Sigmoid colon (tissue), 7 donors: ENCODE measurements at places on chromosomes 11 and 22.

DNA sequence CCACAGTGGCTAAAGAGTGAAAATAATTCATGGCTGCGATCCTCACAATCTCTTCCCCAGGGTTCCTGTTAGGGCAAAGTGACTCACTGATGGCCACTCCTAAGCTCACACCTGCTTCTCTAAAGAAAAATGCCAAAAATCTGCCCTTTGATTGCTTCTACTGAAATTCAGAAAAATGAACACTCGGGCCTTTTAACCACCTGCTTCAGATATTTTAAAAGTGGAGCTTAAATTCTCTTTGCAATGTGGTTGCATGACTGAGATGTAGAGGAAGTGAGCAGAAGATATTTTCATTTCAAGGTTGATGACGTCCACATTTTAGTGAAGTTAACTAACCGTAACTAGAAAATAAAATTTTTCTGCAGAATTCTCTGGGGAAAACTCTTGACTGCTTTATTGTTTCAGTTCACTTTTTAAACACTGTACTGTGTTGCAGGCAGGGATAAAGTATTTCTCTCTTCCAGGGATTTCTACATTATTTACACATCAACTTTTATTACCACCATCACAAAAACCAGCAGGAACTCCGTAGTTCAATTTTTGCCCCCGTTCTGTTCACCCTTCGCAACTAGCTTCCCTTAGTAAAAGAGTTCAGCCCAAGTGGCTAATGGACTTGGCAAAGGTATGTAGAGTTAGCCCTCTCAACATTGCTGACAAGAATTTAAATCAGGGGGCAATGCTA is 8.5 kb downstream of the RAB30 start:
- no peak for DNase-seq

GRCh38 chr11:90434858-90435257 is 212.0 kb upstream of the CHORDC1 start:
- DNase-seq, result no peak

GRCh38 chr11:10310301-10310841 is 5.5 kb downstream of the ADM start:
- DNase-seq, result no peak

- no peak for DNase-seq
Observed at GRCh38 chr22:20131597-20131858, at the start of gene ZDHHC8. ZDHHC8 (plus strand) TSS chr22:20131804; CDS start chr22:20131948, 144 bp downstream.

DNA sequence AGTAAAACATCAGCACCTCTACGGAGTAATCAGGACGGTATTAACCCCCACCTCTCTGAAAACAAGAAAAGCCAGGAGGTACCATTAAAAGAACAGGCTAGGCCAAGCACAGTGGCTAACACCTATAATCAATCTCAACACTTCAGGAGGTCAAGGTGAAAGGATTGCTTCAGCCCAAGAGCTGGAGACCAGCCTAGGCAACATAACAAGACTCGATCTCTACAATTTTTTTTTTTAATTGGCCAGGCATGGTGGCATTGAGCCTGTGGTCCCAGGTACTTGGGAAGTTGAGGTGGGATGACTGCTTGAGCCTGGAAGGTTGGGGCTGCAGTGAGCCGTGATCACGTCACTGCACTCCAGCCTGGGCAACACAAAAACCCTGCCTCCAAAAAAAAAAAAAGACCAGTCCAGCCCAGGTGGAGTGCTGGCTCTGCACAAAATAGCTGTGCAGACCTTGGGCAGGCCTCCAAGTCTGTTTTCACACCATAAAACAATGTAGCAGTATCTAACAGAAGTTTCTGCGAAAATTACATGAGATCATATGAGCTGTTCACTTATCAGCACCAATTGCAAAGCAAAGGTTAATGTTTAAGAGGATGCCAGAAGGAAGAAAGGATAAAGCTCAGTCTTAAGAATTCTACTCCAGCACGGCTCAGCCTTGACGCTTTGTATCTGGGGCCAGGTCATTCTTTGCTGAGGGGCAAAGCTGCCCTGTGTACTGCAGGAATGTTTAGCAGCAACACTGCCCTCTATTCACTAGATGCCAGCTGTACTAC is 14.8 kb downstream of the CHKA start:
- peak; percentile 25 for DNase-seq

- no peak for DNase-seq
Observed at GRCh38 chr11:9276571-9276970, 11.4 kb upstream of the DENND5A start.

- DNase-seq, result no peak
Observed at GRCh38 chr11:73995731-73996130, 13.1 kb upstream of the UCP2 start.

DNA sequence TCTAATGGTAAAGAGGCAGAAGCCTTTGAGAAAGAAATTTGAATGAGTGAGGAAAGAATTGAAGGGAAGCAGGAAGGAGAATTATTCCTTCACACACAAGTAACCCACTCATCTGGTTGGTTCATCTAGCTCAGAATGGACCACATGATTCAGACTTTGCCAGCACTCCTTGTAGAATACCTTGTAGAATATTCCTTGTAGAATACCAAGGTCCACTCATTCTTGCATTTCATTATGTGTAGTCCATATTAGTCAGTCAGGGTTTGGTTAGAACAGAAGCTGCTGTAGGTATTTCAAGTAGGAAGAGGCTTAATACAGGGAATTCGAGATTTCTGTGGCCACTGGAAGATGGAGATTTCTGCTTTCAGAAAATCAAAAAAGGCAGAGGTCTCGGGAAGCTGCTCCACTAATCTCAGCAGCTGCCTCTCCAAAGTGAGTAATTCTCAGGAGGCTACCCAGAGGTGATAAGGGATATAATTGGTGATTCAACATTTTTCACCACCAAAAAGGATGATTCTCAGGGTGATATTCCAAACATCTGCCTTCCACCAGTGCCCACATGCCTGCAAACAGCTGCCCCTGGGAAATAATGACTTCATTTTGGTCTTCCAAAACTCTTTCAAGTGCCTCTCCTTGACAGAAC is 329.1 kb downstream of the TMEM135 start:
- no peak for DNase-seq

DNA sequence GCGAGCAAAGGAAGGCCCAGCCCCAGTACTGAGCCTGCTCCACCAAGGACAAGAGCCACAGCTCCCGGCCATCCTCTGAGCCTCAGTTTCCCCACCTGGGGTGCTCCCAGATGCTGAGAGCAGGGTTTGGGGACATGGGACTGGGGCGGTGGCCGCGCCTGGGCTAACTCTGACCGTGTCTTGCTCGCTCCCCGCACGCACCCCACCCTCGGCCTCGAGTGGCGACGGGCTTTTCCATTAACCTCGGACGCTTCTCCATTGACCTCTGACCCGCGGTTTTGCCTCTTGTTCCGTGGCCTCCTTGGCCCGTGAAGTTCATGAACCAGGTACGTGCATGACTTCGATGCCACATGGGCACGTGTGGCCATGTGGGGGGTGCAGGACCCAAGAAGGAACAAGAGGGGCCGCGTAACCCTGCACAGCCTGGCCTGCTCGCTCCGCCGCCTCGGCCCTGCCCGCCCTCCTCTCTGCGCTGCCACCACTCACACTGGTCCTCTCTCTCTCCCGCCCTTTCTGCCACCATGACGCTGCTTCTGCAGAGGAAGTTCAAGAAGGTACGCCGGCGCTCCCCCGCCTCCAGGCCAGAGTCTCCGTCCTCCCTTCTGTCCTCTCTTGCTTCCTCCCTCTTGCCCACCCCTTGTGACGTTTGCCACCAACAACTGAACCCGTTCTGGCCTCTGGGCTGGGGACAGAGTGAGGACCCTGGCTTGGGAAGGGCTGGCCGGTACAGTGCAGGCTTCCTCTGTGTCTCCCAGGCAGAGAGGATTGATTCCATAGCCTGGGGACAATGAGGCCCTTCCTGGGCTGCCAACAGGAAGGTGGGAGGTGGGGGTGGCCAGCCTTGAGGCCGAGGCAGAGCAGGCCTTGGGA is 6.9 kb downstream of the TNNT3 start:
- no peak for DNase-seq

GRCh38 chr11:75721852-75722668 is 4.4 kb downstream of the MOGAT2 start:
- DNase-seq, result no peak

DNA sequence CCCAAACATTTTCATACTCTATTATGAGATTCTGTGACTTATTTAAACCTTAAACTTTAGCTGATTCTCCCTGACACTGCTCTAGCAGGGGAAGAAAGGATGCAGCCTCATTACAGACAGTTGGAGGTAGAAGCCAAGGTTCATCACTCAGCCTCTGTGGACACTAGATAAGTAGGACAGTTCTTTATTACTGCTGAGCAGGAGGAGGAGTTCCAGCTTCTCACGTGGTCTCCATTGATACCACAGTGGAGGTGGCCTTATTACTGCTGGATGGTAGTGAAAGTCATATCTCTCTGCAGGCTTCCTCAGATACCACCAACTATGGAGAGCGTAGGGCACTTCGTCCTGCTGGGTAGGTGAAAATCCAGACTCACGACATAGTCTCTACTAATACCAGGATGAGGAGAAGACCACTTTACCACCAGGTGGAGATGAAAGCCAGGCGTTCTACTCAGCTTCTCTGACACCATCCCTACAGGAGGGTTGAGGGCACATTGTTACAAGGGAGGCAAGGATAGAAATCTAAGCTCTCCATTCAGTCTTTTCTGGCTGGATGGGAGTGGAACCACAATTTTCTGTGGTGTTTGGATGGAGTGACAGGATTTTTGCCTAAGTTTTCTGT is 13.1 kb upstream of the ANGPTL5 start:
- DNase-seq, result no peak

- peak; percentile 83 for DNase-seq
Observed at GRCh38 chr11:8225589-8226036, 38.1 kb downstream of the LMO1 start.

GRCh38 chr11:73465023-73465675 is 89.0 kb downstream of the RELT start:
- DNase-seq, result no peak

DNA sequence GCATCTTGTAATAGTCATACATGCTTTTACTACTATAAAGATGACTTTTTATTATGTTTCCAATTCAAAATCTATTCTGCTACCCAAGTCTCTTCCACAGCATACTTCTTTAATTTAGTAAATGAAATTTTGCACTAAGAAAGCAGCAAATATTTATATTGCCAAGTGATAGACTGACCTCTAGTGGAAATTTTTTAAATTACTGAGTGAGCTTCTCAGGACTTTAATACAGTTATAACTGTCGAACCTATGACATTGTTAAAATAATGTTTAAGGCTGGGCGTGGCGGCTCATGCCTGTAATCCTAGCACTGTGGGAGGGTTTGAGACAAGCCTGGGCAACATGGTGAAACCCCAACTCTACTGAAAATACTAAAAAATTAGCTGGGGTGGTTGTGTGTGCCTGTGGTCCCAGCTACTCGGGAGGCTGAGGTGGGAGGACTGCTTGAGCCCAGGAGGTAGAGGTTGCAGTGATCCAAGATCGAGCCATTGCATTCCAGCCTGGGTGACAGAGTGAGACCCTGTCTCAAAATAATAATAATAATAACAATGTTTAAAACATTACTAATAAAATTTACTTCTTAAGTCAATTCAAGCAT is 27.3 kb downstream of the STK33 start:
- DNase-seq, result no peak

- no peak for DNase-seq
Observed at GRCh38 chr22:31748490-31748889, 1.4 kb downstream of the PRR14L start.
